ENCODE measurements at places on chromosomes 5 and 9.
A peak's percentile ranks its signal among the peaks of the same experiment; 100 is the strongest.

- H3K4me3 ChIP-seq, result no peak overlapping the region
- peak; percentile 52 for DNase-seq
- H3K27ac ChIP-seq, result no peak overlapping the region
- H3K36me3 ChIP-seq, result no peaks in the 10 kb centered on the region
- H3K4me1 ChIP-seq, result peaks cover 19% of the 10 kb centered on the region
These were observed 91.5 kb downstream of the TLE4 start for GRCh38 chr9:79663300-79663699.

- H3K27ac ChIP-seq, result no peak overlapping the region
- no peak for DNase-seq
- peaks cover 68% of the 10 kb centered on the region for H3K36me3 ChIP-seq
- H3K4me3 ChIP-seq, result no peak overlapping the region
- H3K27me3 ChIP-seq, result no peaks in the 10 kb centered on the region
- no peaks in the 10 kb centered on the region for H3K4me1 ChIP-seq
These were observed 18.8 kb upstream of the PHF2 start for GRCh38 chr9:93557366-93558137.

DNA sequence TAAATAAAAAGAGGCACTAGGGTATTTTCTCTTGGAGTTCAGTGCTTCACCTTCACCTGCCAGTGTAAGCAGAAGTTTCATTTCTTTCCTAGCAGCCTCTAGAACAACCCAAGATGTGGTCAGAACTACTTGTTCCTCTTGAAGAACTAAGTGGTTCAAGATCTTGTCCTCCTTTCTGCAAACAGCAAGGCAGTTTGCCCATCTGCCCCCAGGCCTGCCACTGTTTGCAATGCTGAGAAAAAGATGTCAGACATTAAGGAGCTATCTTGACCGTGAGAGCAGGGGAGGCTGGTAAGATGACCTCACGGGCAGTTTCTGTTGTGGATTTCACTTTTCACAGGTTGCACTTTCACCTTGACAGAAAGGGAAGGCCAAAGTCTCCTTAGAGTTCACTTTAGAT lies 52.0 kb upstream of the KLF4 start:
- DNase-seq, result no peak
- H3K36me3 ChIP-seq, result no peaks in the 10 kb centered on the region
- H3K4me3 ChIP-seq, result no peak overlapping the region
- H3K27me3 ChIP-seq, result no peaks in the 10 kb centered on the region

GRCh38 chr5:142819825-142820224 lies 49.6 kb downstream of the ARHGAP26 start:
- no peak for DNase-seq
- no peak overlapping the region for H3K27ac ChIP-seq
- no peak overlapping the region for H3K4me3 ChIP-seq
- no peaks in the 10 kb centered on the region for H3K27me3 ChIP-seq
- peaks cover 51% of the 10 kb centered on the region for H3K4me1 ChIP-seq

DNA sequence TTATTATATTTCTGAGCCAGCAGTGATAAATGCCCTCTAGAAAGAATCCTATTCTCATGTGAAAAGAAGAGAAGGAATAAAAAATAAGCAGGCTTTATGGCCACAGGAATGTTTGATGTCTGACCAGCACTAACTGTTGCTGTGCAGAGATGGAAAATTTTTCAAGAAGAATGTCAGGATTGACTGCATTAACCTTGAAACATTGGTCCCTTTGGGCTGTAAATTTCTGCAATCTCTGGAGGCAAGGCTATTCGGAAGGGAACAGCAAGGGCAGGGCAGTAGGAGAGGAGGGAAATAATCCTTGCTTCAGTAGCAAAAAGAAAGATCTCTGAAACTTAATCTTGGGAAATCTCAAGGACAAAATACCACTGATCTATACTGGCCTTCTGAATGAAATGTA lies 415.2 kb downstream of the DNAH5 start:
- no peaks in the 10 kb centered on the region for H3K36me3 ChIP-seq

- DNase-seq, result no peak
- no peak overlapping the region for H3K4me3 ChIP-seq
- H3K27me3 ChIP-seq, result no peaks in the 10 kb centered on the region
- peak overlapping the region; percentile 96 for H3K27ac ChIP-seq
- H3K36me3 ChIP-seq, result peaks cover 96% of the 10 kb centered on the region
- peaks cover 26% of the 10 kb centered on the region for H3K4me1 ChIP-seq
These were observed 70.8 kb upstream of the FCN2 start for GRCh38 chr9:134809826-134810225.

GRCh38 chr9:124841075-124841821 lies 12.0 kb upstream of the WDR38 start:
- no peak overlapping the region for H3K27ac ChIP-seq
- H3K36me3 ChIP-seq, result no peaks in the 10 kb centered on the region
- peaks cover 6% of the 10 kb centered on the region for H3K4me1 ChIP-seq

GRCh38 chr5:74250304-74251102 lies 390.0 kb downstream of the ENC1 start:
- peak; percentile 22 for DNase-seq
- peak overlapping the region; percentile 89 for H3K27ac ChIP-seq
- peaks cover 16% of the 10 kb centered on the region for H3K4me1 ChIP-seq
- no peaks in the 10 kb centered on the region for H3K36me3 ChIP-seq

DNA sequence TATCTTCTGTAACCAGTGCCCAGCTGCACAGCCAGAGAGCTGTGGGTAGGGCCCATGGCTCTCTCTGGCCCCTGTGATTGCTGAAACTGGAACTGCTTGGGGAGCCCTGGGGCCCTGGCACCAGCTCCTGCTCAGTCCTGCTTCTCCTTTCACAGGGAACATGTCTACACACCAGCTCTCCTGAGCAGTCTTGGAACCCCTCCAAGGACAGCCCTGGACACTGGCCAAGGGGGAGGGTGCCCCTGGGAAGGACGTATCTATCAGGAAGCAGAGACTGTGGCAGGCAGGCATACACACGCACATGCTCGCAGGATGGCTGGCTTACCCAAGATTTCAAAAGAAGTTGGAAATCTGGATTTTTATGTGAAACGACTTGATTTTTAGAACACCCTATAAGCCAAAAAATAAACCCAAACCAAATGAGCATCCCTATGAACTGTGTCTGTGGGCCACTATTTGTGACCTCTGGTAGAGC lies 8.8 kb upstream of the TRAF1 start:
- peak overlapping the region; percentile 56 for H3K4me3 ChIP-seq
- H3K27me3 ChIP-seq, result no peaks in the 10 kb centered on the region
- peaks cover 56% of the 10 kb centered on the region for H3K4me1 ChIP-seq

DNA sequence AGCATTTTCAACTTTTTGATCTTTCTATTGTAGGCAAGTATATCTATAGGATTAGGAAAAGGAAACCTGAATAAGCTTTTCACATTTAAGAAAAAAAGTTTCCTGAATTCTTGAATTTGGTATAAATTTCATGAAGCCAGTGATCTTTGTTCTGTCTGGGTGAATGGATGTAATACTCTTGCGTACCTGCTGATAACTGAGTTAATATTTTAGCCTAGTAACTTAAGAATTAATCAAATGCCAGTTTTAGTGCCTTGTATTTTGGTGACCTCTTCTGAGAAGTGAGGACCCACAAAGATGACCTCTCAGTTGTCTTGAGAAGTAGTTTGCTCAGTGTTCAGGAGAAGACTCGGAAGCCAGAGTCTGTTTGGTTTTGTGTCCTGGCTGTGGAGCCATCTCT lies 77.9 kb downstream of the UHRF2 start:
- peaks cover 54% of the 10 kb centered on the region for H3K36me3 ChIP-seq
- H3K27me3 ChIP-seq, result no peaks in the 10 kb centered on the region
- no peak for DNase-seq
- no peak overlapping the region for H3K4me3 ChIP-seq

DNA sequence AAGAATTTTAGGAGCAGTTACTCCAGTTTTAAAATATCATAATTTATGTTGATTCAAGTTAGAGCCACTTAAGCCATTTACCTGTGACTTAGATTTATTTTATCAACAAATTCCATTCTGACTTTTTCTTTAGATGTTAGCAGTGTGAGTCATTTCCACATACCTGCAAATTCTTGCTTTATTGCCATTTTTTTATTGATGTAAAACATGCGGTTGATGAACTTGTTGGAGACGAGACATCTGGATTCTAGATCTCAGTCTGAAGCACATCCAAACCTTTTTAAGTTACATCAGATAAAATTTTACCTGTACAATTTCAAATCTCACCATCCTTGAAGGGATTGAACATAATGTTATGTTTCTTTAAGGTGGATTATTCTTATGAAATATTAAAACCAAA lies 240.9 kb downstream of the IRX1 start:
- no peaks in the 10 kb centered on the region for H3K27me3 ChIP-seq
- no peak overlapping the region for H3K27ac ChIP-seq
- DNase-seq, result no peak
- no peak overlapping the region for H3K4me3 ChIP-seq

GRCh38 chr9:132698989-132699388 lies 28.7 kb downstream of the GTF3C4 start:
- no peaks in the 10 kb centered on the region for H3K4me1 ChIP-seq
- H3K27ac ChIP-seq, result no peak overlapping the region
- no peaks in the 10 kb centered on the region for H3K27me3 ChIP-seq

DNA sequence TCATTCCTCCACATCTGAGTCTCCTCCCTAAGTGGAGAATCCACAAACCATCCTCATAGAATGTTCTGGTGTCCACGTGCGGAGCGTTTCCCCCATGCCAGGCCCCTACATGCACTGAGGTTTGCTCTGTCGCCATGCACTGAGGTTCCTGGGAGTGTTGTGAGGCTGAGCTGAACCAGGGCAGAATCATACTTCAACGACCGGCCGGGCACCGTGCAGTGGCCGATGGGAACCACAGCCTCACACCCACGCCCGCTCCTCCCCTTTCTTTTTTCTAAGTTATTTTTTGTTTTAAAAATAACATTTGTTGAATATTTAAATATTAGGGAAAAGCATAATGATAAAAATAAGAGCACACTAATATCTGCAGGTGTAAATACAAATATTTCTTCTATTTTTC lies 260.4 kb upstream of the IRX4 start:
- no peaks in the 10 kb centered on the region for H3K4me1 ChIP-seq
- H3K27me3 ChIP-seq, result no peaks in the 10 kb centered on the region
- no peak overlapping the region for H3K4me3 ChIP-seq
- DNase-seq, result no peak
- H3K36me3 ChIP-seq, result no peaks in the 10 kb centered on the region

DNA sequence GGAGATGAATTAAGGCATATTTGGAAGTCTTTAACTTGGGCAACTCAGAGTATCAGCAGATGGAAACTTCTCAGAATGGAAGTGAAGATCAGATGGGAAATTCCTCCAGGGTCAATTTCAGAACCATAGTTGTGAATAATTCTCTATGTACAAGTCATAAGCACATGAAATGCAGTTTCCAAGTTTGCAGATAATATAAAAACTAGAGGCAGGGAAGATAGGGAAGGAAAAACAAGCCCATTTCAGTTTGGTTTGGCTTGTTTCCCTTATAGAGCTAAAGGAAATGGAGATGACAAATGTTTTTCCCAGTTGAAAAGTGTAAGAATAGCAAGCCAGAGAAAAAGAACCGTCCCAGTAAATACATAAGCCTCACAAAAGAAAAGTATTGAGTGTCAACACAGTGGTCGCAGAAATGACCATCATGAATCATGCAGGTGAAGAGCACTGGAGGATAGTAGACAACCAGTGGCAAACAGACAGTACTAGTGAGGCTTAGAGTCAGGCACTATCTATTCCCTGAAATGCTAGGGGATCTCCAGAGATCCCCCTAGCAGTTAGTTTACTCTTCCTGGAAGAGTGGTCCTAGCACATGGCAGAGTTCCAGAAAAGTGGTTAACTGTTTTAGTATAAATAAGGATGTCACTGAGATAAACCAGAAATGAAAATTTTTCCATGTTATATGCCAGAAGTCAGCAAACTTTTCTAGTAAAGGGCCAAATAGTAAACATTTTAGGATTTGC lies 245.9 kb downstream of the SAXO1 start:
- peak overlapping the region; percentile 75 for H3K27ac ChIP-seq
- peaks cover 33% of the 10 kb centered on the region for H3K4me1 ChIP-seq
- peak overlapping the region; percentile 15 for H3K4me3 ChIP-seq

GRCh38 chr9:73093016-73093739 lies 58.5 kb upstream of the ANXA1 start:
- H3K4me1 ChIP-seq, result no peaks in the 10 kb centered on the region
- no peaks in the 10 kb centered on the region for H3K36me3 ChIP-seq
- peak overlapping the region; percentile 39 for H3K27ac ChIP-seq
- DNase-seq, result peak; percentile 23
- peaks cover 6% of the 10 kb centered on the region for H3K27me3 ChIP-seq

DNA sequence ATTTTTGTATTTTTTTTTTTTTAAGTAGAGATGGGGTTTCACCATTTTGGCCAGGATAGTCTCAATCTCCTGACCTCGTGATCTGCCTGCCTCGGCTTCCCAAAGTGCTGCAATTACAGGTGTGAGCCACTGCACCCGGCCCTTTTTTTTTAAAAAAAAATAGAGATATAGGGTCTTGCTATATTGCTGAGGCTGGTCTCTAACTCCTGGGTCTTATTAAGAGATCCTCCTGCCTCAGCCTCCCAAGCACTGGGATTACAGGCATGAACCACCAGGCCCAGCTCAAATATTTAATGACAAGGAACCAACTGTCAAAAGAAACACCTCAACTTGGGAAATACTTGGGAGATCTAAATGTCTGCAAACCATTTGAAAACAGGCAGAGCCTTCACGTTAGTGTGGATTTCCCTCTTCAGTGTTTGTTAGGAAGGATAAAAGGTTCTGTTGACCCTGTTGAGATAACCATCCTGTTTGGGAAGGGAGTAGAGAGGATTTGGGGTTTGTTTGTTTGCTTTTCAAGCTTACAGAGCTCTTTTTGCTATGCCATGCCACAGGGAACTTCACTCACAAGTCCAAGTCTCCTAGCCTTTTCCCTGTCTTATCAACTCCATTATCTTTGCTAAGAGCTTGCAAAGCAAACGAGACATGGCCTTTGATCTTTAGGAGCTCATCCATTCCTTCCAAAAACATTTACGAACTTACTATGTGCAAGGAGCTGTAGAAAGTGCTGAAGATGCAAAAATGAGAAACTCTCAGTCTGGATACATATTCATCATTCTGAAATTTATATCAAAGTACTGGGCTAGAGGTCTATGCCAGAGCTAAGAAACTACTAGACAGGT lies 7.5 kb downstream of the FAXDC2 start:
- H3K27me3 ChIP-seq, result no peaks in the 10 kb centered on the region
- H3K4me3 ChIP-seq, result no peak overlapping the region
- H3K4me1 ChIP-seq, result no peaks in the 10 kb centered on the region
- no peak overlapping the region for H3K27ac ChIP-seq
- no peak for DNase-seq

- H3K4me1 ChIP-seq, result no peaks in the 10 kb centered on the region
- no peaks in the 10 kb centered on the region for H3K27me3 ChIP-seq
- no peak overlapping the region for H3K27ac ChIP-seq
- DNase-seq, result no peak
- no peaks in the 10 kb centered on the region for H3K36me3 ChIP-seq
These were observed 13.6 kb downstream of the C9orf57 start for GRCh38 chr9:72046630-72047456.

GRCh38 chr9:108296056-108296455 lies 559.7 kb downstream of the ACTL7B start:
- H3K4me3 ChIP-seq, result no peak overlapping the region
- H3K4me1 ChIP-seq, result peaks cover 15% of the 10 kb centered on the region
- peak overlapping the region; percentile 61 for H3K27ac ChIP-seq
- peak; percentile 4 for DNase-seq
- H3K27me3 ChIP-seq, result no peaks in the 10 kb centered on the region
- H3K36me3 ChIP-seq, result no peaks in the 10 kb centered on the region

Measured in osteoblast (primary cell).